ENCODE measurements at places on chromosomes 4 and X.

GRCh38 chr4:86181585-86181984, 178.3 kb downstream of the MAPK10 start:
- DNase-seq = no peak

DNA sequence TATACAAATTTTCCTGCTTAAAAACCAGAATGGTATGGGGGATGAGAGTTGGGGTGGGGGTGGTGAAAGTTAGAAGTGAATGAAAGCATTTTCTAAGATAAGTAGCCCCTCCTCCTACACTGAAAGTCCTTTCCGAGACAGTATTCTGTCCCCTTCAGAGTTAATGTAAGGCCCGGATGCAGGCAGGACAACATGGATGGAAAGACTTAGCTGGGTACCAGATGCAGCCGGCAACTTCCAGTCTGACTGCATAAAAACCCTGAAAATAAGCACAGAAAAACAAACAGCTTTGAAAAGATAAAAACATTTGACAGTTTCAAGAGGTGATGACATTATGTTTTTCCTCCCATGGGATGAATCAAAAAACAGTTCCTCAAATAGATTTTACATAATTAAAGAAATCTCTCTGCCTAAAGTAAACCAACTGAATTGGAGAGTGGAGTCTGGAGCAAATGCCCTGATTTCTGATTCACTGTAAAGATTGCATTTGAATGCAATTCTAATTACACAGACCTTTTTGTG, 196.3 kb downstream of the GPAT3 start:
- DNase-seq = no peak

DNA sequence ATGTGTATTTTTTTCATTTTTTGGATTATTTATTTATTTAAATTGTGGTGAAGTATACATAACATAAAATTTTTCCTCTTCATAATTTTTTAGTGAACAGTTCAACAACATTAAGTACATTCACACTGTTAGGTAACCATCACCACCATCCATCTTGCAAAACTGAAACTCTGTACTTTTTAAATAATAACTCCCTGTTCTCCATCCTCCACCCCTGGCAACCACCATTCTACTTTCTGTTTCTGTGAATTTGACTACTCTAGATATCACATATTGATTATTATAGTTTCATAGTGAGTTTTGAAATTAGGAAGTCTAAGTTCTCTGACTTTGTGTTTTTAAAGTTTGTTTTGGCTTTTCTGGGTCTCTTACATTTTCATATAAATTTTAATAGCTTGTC, 89.3 kb upstream of the STX18 start:
- DNase-seq = no peak

GRCh38 chr4:184804621-184805020, 21.1 kb downstream of the ACSL1 start:
- no peak for DNase-seq

DNA sequence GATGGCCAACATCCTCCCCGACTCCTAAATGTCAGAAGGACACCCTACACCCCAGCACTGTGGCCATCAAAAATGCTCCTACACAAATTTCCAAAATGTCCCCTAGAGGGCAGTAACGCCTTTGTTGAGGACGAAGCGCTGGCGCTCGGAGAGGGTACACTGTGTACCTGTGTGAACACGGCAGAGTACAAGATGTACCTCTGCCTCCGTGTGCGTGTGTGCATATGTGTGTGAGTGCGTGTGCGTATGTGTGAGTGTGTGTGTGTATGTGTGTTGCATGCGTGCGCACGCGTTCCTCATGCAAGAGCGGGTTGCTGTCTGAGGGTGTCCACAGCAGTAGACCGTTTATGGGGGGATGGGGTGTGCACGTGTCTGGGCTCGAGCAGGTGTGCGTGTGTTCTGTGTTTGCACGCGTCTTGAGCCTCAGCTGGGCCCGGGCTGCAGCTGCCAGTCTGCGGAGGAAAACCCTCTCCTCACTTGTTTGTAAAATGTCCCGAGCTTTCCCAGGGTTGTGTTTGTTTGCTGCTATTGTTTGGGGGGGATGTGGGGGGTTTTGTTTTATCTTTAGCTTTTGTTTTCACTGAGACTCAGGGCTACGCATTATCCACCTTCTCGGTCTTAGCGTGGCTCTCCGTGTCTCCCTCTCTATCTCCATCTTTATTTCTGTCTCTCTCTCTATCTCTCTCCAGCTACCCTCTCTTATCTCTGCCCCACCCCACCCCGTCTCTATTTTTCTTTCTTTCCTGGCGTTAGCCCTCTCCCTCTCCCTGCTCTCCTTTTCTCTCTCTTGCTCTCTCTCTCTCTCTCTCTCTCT, 10.4 kb upstream of the TSPYL2 start:
- DNase-seq = peak; percentile 73

- no peak for DNase-seq
Observed at GRCh38 chr4:138407329-138407728, 165.2 kb upstream of the SLC7A11 start.

DNA sequence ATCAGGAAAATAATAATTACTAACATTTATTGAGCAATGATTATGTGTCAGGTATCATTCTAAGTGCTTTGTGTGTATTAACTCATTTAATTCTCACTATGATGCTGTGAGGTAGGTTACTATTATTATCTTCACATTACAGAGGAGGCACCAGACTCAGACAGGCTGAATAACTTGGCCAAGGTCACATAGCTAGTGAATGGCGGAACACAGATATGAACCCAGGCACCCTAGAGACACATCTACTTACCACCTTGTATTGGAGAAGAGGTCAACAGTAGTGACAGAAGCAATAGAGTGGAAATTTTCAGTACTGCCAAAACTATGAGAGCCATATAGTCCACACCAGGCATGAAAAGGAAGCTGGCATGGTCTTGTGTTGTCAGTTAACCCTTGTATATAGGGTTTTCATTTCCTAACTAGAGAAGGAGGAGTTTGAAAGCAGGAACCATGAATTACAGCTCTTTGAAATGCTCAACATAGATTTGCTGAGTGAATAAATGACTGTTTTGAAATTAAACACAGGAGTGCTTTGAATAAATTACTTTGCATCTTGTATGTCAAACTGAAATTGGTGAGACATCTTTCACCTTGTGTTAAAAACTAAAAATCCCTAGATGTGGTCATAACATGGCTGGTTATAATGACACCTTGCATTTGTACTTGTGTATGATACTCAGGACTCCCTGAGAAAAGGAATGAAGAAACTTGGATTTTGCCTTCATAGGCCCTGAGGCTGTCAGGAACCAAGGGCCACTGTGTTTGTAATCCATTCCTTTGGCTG, 71.8 kb downstream of the RTL9 start:
- DNase-seq = no peak

GRCh38 chr4:105236916-105237311, 90.2 kb downstream of the TET2 start:
- DNase-seq = no peak

GRCh38 chr4:653080-653821, 20.8 kb downstream of the ATP5ME start:
- no peak for DNase-seq

DNA sequence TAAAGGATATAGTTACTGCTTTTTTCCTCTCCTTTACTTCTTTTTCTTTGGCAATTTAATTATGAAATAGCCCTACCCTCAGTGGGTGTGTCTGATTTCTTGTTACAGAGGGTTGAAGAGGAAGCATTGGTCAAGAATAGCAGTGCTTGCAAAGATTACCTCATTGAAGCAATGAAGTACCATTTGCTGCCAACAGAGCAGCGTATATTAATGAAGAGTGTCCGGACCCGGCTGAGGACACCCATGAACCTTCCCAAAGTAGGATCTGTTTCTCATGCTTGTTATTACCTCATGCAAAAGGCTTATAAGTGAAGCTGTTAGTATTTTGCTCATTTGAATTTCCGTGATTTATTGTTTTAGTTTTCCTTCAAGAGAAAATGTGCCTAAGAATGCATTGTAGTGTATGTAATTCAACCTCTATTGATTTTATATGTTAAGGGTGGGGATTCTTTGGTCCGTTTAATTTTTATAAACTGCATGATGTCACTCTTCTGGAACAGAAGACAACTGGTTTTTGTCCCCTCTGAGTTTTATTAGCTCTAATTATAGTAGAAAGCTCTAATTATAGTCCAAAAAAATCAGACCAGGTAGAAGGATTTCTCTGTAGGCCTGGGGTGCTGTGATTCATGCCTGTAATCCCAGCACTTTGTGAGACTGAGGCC, 27.9 kb upstream of the MSMO1 start:
- DNase-seq = no peak

DNA sequence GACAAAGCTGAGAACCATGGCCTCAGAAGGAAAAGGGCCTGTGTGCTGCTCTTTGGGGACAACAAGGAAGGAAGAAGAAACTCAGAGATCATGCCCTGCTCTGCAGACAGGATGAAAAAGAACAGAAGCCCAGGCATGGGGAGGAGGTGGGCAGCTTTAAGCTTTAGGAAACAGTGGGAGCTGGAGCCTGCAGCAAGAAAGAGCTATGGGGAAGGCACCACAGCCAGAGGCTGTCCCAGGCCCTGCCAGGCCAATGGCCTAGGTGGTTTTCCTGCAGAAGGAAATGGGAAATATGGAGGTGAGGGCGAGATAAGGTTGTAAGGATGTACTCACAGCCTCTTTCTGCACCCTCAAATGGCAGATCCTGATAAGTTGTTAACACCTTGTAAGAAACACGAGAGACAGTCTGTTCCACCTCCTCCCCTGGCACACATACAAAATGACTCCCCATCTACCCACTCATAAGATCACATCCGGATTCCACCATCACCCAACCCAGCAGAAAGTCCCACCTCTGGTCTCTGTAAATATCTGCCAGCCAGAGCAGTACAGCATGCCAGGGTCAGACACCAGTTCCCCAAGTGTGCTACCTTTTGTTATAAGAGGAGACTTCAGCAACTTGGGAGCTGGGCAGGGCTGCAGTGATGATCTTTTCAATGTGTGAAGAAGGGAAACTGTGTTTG, 105.2 kb downstream of the RTL5 start:
- DNase-seq = peak; percentile 39

GRCh38 chr4:95409750-95410149, 139.0 kb downstream of the UNC5C start:
- DNase-seq = no peak

GRCh38 chr4:82710197-82710929, 88.2 kb downstream of the SCD5 start:
- no peak for DNase-seq

GRCh38 chr4:125368671-125369081, 53.9 kb downstream of the FAT4 start:
- no peak for DNase-seq

DNA sequence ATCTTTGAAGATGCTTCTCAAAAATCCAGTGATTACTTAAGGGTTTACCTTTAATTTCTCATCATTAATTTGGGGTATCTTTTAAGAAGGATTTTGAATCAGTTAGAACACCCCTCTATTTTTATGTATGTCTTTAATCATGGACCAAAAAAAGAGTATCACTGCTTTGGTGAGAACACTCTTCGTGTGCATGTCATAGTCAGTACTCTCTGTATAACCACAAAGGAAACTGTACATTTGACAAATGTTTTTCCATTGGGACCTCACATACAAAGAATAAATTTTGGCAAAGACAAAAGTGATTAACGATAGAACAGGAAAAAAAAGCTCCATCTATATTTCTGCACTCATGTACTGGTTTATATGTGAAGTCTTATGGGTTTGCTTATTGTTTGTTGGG, 31.3 kb downstream of the FAM241A start:
- DNase-seq = no peak

GRCh38 chr4:150080875-150081274, 2.6 kb downstream of the DCLK2 start:
- DNase-seq = no peak

GRCh38 chrX:129698150-129698549, 40.6 kb upstream of the XPNPEP2 start:
- no peak for DNase-seq

GRCh38 chr4:54542540-54543041, 115.2 kb upstream of the KIT start:
- DNase-seq = no peak

DNA sequence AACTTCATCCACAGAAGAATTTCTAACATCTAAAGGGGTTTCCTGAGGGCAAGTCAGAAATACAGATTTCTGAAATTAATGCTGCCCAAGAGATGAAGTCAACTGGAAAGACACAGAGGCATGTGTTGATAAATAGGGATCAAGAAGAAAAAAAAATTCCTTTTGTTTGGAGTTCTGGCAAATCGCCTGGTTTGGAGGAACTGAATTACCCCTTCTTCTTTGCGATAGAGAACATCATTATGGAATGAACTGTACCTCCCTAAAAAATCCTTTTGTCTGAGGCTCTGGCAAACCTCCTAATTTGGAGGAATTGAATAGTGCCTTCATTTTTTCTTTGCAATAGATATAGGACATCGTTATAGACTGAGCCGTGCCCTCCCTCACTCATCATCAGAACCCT, 200.9 kb downstream of the DHRSX start:
- DNase-seq = no peak

GRCh38 chr4:67624939-67625338, 66.4 kb downstream of the STAP1 start:
- DNase-seq = no peak

GRCh38 chrX:45788941-45789348, 588.3 kb upstream of the DIPK2B start:
- no peak for DNase-seq

GRCh38 chrX:15207994-15208393, 61.9 kb downstream of the ASB9 start:
- DNase-seq = no peak

- DNase-seq = no peak
Observed at GRCh38 chrX:14618177-14618965, 89.0 kb downstream of the GLRA2 start.

GRCh38 chr4:53730031-53730805, 138.9 kb upstream of the LNX1 start:
- no peak for DNase-seq

DNA sequence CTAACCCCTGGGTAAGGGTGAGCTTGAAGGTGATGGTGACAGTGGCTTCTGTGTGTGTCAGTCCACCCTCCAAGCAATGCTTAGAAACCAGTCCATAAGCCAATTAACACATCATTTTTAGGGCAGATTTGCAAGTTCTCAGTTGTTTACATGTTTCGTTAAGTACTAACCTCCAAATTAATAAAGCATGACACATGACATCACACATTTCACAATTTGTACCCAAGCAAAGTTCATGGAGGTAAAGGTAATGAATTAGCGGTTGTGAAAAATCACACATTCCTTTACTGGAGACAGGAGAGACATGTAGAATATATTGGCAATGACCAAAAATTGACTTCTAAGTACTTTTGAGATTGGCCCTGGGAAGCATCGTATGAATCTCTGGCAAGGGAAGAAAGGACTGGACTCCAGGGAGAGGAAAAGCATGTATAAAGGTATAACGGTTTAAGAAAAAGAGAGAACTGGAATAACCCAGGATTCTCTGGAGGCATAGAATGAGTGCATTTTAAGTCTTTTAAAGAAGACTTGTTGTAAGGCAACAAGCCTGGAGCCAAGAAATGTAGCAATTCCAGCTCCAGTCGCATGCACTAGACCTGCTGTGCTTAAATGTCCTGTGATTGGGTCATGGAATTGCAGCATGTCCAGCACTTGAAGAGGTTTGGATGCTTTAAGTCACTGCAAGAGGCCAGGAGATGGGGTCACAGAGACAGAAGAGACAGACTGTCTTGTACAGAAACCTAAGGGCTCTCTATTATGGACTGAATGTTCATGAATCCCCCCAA, 34.1 kb downstream of the TRIM2 start:
- no peak for DNase-seq

Measured in activated CD4-positive, alpha-beta memory T cell treated with anti-CD3 and anti-CD28 coated beads for 36 hours (primary cell).